Cortex of kidney (tissue), 1 donor: ENCODE measurements at places on chromosomes 5 and 9.

DNA sequence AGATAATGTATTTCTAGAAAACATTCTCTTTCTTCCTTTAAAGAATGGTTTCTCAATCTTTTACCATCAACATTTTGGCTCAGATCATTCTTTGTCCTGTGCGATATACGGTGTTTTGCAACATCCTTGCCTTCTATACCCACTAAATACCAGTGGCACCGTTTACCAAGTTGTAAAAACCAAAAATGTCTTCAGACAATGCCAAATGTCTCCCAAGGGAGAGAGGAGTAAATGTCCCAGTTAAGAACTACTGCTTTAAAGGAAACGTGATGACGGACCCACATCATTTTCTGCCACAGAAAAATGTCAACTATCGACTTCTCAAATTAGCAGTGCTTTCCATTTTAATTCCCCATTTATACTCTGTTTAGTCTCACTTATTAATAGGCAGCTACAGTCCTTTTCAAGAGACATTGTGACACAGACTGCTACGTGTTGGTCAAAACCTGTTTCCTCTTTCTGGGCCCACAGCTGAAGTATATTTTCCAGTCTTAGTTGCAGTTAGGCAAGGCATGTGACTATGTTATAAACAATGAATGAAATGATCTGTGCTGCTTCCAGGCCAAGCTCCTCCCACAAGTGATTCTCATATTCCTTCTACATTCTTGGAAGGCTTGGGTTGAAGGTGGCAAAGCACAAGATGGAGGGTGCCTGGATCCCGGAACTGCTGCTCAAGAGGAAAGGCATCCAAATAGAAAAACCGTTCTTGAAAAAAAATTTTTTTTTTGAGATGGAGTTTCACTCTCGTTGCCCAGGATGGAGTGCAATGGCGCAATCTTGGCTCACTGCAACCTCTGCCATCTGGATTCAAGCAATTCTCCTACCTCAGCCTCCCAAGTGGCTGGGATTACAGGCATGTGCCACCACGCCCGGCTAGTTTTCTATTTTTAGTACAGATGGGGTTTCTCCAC lies 8.8 kb downstream of the PRXL2C start:
- no peak for DNase-seq

DNA sequence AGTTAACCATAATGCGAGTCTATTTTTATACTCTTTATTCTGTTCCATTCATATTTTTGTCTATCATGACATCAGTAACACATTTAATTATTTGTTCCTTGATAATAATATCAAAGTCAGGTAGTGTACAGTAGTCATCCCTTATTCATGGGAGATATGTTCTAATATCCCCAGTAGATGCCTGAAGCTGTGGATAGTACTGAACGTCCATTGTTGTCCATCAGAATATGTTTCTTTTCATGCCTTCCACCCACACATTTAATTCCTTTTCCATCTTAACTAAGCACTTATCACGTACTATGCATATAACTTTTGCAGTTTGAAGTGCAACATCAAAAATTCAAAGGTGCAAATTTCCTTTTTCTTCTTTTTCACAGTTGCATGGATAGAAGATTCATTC lies 53.6 kb downstream of the FER start:
- DNase-seq, result no peak

DNA sequence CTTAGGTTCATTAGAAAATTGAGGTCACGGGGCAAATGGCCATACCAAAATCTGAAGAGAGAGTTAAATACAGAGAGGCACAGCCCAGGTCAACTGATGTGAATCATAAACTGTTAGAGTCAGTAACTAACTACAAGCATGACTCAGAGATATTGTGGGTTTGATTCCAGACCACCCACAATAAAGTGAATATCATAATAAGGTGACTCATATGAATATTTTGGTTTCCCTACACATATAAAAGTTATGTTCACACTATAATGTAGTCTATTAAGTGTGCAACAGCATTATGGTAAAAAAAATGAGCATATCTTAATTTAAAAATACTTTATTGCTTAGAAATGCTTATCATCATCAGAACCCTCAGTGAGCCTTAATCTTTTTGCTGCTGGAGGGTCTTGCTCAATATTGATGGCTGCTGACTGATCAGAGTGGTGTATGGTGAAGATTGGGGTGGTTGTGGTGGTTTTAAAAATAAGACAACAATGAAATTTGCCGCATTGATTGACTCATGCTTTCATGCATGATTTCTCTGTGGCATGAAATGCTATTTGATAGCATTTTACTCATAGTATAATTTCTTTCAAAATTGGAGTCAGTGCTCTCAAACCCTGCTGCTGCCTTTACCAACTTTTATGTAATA lies 53.1 kb upstream of the EDIL3 start:
- DNase-seq, result no peak

DNA sequence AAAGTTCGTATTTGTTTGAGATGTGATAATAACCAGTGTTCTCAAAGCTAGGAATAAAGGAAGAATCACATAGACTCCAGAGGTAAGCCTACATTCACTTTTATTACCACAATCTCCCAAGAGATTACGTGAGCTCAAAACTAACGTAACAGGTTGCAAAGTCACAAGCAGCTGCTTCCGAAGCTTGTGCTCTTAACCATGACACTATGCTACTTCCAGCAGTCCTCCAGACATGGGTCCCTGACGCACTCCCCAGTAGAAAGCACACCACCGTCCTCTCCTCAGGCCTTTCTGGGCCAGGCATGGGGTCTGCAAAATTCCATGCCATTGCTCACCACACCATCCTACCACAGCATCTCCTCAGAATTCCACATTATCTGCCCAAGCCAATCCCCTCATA lies 84.6 kb downstream of the PAX5 start:
- no peak for DNase-seq

GRCh38 chr5:83542839-83543238 lies 71.3 kb downstream of the VCAN start:
- no peak for DNase-seq

DNA sequence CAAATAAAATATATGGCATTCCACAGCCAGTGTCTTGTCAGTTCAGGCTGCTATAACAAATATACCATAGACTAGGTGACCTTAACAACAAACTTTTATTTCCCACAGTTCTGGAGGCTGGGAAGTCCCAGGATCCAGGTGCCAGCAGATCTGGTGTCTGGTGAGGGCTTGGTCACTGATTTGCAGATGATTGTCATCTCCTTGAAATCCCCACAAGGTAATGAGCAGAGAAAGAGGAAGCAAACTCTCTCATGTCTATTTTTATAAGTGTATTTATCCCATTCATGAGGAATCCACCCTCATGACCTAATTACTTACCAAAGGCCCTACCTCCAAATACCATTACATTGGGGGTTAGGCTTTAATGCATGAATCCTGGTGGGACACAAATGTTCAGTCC lies 663.2 kb downstream of the TLR4 start:
- no peak for DNase-seq

DNA sequence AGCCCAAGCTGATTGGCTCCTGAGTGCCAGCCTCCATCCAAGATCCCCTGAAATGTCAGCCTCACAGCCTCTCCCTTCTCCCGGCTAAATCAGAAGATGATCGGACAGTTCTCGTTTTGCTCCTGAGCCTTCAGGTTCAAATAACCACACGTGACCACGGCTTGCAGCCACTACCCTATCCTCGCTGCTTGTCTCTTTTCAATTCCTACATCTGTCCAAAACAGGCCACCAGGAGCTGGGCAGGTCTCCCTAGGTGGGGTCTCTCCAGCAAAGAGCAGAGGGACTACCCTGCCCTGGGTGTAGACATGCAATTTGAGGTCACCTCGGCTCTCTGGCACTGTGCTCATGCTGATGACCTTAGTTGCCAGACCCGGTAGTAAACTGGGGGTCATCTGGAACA lies 224.0 kb upstream of the TBC1D2 start:
- no peak for DNase-seq

DNA sequence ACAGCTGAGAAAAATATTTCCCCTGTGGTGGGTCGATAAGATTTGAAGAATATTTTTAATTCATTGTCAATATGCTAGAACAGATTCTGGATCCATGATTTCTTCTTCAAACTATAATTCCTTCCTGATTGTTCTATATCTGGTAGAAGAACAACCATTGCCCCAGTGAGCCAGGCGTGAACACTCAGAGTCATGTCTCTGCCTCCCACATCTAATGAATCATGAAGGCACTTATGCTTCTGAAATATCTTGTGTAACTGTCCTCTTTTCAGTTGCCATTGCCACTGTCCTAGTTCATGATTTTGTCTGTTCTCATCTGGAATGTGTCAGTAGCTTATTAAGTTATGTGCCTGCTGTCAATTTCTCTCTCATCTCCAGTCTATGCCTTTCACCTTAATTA lies 40.0 kb downstream of the GABRG2 start:
- DNase-seq, result no peak

DNA sequence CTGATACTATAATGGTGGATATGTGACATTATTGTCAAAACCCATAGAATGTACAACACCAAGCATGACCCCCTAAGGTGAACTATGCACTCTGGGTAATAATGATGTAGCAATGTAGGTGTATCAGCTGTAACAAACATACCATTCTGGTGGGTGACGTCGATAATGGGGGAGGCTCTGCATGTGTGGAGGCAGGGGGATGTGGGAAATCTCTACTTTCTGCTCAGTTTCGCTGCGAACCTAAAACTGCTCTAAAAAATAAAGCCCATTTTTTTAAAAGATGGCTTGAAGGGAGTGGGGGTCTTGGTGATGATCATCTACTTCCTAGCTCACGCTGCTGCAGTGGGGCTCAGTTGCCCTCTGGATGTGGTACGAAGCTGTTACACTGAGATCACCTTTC lies 51.1 kb downstream of the RASGEF1C start:
- DNase-seq, result no peak

- no peak for DNase-seq
These were observed 5.4 kb downstream of the MED22 start for GRCh38 chr9:133342570-133342969.

- DNase-seq, result no peak
These were observed 116.4 kb downstream of the TTLL11 start for GRCh38 chr9:121976751-121977150.

DNA sequence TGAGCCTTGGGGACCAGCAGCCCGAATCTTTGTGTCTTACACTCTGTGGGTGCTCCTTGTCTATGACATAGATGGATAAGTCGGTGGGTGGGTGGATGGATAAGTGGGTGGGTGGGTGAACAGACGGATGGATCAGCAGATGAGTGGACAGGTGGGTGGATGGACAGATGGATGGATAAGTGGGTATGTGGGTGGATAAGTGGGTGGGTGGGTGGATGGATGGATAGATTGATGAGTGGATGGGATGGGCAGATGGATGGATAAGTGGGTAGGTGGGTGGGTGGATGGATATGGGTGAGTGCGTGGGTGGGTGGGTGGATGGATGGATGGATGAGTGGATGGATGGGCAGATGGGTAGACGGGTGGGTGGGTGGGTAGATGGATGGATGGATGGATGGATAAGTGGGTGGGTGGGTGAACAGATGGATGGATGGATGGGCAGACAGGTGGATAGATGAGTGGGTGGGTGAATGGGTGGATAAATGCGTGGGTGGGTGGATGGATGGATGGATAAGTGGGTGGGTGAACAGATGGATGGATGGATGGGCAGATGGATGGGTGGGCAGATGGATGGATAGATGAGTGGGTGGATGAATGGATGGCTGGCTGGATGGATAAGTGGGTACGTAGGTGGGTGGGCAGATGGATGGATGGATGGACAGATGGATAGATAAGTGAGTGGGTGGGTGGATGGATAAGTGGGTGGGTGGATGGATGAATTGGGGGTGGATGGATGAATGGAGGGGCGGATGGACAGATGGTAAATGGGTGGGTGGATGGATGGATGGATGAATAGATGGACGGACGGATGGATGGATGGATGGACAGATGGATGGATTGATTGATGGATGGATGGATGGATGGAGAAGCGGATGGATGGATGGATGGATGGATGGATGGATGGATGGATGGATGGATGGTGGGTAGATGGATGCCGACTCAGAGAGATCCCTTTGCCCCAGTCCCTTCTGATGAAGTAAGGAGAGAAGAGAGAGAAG lies 121.2 kb downstream of the VAV2 start:
- no peak for DNase-seq

DNA sequence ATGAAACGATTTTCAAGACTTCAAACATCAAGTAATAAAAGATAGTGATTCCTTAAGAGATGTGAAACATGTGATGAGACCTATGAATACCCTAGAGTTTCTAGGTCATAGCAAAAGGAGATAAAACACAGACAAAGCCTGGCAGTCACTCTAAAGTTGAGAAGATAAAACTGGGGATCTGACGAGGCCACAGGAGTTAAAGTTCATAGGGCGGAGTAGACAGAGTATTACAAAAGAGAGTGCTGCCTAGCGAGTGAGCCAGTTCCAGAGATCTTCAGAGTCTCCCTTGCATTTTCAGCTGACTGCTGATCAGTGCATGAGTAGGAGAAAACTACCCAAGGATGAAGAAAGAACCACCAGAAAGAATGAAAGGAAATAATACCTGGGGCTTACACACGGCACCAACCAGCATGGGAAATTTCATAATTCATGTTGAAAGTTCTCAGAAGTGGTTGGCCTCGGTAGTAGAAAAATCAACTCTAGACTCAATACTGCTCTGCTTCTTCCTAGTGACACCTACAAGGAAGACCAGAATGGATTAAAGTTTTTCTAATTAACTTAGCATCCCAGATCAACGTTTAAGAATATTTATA lies 30.4 kb downstream of the FBXO4 start:
- no peak for DNase-seq

DNA sequence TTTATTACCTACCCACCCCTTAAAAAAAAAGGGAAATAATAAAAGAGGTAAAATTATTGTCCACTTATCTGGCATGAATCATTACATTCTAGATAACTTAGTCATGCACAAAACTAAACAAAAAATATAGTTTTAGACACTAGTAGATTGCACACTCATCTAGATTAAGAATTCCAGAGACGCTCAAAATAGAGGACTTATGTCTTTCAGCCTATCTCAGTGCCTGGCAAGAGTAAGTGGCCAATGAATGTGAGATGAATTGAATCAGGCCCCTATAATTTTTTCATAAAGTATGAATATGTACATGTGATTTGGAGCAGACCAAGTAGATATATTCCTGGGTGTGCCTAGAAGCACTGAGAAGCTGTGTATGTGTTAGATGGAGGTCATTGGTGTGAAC lies 2.0 kb upstream of the RXFP3 start:
- no peak for DNase-seq

DNA sequence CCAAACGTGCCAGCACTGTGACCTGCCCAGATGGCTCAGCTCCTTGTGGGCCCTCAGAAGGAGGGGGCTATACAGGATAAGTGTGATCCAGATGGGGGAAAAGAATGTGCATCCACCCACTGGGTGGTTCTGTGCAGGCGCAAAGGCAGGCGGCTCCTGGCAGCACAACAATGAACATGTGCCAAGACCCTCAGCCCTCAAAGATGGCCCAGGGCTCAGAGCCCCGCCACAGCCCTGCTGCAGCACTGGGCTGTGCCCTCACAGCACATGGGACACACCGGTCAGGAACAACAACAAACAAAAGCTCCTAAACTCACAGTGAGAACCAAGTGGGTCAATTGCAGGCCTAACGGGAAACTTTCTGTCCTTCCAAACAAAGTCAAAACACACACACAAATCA lies 4.7 kb downstream of the SEMA4D start:
- DNase-seq, result no peak

GRCh38 chr5:126869005-126869451 lies 92.1 kb downstream of the LMNB1 start:
- DNase-seq, result no peak

GRCh38 chr5:172187118-172188032 lies 649 bp downstream of the STK10 start:
- peak; percentile 15 for DNase-seq

GRCh38 chr9:110650261-110650660 lies 18.3 kb upstream of the MUSK start:
- DNase-seq, result no peak

GRCh38 chr5:4868140-4868735 lies 271.9 kb upstream of the ADAMTS16 start:
- DNase-seq, result no peak

GRCh38 chr9:93171261-93171990 lies 12.5 kb upstream of the WNK2 start:
- DNase-seq, result no peak
